Dorsolateral prefrontal cortex (tissue), 122 donors: ENCODE measurements at places on chromosomes 3 and 15.

DNA sequence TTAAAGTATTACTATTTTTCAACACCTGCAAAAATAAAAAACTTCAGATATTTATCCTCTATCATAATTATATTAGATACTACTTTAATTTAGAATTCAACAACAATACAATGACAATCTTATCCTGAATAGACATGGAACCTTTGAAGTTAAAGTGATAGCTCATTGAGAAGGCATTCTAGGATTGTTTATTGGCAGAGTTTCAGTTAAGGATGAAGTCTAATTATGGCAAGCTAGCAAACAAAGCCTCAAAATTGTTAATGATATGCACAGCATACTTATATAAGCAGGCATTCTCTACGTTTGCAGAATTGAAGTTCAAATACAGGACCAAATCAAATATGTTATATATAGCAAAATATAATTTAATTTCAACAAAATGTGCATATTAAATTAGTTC lies 91.2 kb upstream of the ABI3BP start:
- no peak for DNase-seq

DNA sequence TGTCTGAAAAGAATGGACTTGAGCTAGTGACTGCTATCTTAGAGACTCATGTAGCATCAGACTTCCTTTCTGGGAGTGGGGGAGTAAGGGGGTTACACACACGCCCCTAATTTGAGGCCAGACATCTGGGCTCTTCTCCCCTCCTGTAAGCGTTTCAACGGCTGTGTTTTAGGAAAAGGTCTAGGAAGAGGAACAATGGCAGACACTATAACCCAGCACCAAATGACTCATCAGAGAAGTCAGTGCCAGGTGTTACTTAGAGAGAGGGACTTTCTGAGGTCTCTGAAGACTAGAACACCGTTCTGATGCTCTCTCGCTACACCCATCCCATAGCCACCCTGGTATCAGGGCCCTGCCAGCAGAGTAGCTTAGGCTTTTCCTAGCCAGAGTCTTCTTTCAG lies 65.5 kb downstream of the SSUH2 start:
- DNase-seq: no peak

GRCh38 chr15:31341496-31342195 lies 15.0 kb downstream of the KLF13 start:
- no peak for DNase-seq

GRCh38 chr15:73633991-73634495 lies 854 bp upstream of the NPTN start:
- DNase-seq: no peak

DNA sequence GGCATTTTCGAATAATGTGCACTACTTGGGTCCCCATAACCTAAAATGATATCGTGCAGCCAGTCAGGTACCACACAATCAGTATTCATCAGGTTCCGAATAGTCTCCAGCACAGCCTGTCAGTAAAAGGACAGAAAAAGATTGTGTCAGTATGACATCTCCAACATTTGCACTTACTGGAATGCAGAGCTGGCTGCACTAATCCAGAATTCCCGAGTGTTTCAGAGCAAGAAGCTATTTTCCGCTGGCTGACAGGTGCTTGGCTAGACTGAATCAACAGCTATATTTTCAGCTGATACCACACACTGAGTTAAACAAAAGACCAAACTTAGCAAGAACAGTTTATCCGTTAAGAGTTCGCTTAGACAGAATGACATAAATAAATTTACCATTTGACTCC lies 68.8 kb downstream of the AQR start:
- DNase-seq: no peak

GRCh38 chr3:134373271-134374104 lies 759 bp downstream of the AMOTL2 start:
- peak; percentile 77 for DNase-seq

DNA sequence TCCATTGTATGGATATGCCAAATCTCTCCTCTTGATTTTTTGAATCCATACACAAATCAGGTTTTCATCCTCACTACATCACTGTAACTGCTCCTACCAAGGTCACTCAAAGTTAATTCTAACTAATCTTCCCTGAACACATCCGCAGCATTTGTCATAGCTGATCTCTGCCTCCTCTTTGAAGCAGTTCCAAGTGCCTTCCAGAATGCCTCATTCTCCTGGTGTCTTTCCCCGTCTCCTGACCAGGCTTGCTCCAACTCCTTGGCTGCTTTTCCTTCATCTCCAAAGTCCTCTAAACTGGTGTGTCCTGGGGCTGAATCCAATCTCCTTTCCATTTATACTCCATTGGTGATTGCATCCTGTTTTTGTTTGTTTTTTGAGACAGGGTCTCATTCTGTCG lies 26.8 kb downstream of the KLHDC8B start:
- DNase-seq: no peak
